ENCODE measurements at places on chromosomes 13 and 19. TPM values are rescaled to one million over a fixed set of nuclear protein-coding genes. Genes with fewer than 3 reads are reported as not detected.

DNA sequence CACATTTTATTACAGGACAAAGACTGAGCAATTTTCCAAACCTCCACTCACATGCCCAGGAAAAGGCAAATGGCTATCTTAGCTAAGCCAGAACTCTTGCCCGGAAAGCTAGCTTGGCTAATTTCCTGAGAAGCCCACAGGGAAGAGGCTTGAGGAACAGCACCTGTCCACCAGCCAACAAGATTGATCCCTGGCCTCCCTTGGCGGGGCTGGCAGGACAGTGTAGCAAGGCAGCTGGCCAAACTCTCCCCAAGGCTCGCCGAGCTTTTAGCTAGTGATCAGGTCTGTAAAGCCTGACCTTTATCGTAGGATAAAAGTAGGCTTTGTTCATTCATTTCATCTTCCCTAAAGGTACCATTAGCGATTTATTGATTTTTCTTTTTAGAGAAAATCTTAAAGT is 101.4 kb downstream of the UQCRFS1 start:
- DNase-seq, result no peak

Gene VMAC
- total RNA-seq, result 3.1 TPM

DNA sequence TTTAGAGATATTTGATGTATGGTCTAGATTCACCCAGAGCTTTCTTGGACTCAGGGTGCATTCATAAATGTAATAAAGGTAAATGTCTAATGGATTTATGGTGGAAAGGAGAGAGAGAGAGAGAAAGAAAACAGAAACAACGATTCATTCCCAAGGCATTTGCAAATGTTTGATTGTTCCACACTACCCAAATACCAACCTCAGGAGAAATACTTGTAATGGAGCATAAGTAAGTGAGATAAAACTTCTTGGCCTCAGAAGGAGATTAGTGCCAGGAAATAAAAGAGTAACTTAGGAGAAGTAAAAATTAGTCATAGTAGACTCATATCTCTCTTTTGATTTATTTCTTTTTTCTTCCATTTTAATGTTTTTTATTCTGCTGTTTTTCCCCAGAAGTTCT is 40.6 kb upstream of the DGKH start:
- no peak for DNase-seq

- no peak for DNase-seq
Observed at GRCh38 chr13:46908501-46908900, 11.6 kb upstream of the HTR2A start.

- no peak for DNase-seq
Observed at GRCh38 chr19:37217480-37217774, 587 bp upstream of the ZNF383 start.

Gene LRFN3
- 10.8 TPM for total RNA-seq

DNA sequence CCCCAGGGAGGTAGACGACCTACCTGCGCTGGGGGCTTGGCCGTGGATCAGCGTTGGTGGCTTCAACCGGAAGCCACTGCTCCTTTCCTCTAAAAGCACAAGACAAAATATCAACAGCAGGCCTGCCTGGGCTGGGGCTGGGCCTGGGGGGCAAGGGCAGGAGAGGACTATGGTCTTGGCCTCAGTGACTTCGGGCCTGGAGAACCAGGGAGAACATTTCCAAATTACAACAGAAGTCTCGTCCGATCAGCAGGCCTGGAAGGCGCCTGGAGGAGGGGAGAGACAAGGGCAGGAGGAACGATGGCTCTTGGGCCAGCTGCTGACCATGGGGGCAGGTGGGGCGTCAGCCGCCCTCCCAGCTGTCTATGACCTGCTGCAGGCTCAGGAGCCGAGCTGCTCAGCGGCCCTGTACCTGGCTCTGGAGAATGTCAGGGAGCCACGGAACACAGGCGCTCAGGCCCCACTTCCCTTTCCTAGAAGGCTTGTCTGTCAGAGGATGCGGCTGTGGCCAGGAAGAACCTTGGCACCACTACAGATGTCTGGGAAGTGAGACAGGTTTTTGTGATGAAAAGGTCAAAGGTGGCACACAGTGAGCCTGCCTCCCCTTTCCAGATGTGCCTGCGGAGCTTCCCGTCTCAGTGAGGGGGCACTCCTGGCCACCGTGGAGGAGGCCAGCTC is 19.5 kb downstream of the CAPS start:
- no peak for DNase-seq

- no peak for DNase-seq
Observed at GRCh38 chr13:100306434-100306999, 217.6 kb downstream of the PCCA start.

GRCh38 chr13:38415233-38415632 is 65.6 kb downstream of the UFM1 start:
- DNase-seq, result no peak

- no peak for DNase-seq
Observed at GRCh38 chr13:59754411-59754810, 409.3 kb downstream of the DIAPH3 start.

Gene DIRAS1
- total RNA-seq, result 0.28 TPM

GRCh38 chr13:76826527-76826926 is 59.7 kb downstream of the KCTD12 start:
- DNase-seq, result no peak

DNA sequence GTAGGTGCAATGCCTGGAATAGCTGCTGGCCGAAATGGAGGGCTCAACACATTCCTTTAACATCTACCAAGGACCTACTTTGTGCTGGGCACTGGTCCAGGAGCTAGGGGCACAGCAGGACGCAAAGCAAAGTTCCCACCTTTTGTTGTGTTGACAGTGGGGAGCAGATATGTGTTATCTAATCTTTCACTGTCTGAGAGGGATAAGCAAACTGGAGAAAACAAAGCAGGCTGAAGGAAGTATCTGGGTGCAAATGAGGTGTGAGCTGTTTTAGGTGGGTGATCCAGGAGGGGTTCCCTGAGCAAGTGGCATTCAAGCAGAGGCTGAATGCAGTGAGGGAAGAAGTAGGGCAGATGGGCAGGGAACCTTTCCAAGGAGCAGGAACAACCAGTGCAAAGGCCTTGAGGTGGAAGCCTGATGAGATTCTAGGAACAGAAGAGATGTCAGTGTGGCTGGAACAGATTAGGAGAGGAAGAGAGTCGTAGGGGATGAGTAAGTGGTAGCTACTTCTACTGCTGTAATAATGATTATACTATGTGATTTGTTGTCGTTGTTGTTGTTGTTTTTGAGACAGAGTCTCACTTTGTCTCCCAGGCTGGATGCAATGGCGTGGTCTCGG is 2.2 kb upstream of the PLAUR start:
- DNase-seq, result no peak

GRCh38 chr13:101880581-101880980 is 428.1 kb downstream of the ITGBL1 start:
- DNase-seq, result no peak

DNA sequence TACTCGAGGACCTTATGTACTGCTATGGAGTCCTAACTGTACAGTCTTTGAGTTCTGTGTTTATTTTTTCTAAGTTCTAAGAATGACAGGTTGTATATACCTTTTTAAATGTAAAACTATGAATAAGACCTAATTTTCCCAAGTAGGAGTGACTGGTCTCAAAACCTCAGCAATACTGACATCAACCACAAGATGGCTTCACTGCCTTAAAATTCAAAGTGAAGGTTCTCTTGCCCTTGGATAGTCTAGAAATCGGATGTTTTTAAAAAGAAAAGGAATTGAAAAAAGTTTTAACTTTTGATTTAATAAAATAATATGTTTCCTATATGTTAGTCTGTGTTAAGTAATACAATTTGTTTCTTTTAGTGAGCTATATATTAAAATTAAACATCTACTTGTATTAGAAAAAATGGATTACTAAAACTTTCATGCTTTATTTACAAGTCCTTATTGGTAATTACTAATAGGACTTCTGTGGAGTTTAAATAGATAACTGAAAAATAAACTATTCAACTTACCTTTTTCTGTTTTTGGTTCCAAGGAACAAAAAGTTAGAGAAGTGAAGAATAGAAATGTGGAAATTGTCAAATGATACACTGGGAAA is 52.0 kb downstream of the TDRD3 start:
- DNase-seq, result no peak

- DNase-seq, result no peak
Observed at GRCh38 chr13:30128591-30128990, 178.8 kb downstream of the KATNAL1 start.

DNA sequence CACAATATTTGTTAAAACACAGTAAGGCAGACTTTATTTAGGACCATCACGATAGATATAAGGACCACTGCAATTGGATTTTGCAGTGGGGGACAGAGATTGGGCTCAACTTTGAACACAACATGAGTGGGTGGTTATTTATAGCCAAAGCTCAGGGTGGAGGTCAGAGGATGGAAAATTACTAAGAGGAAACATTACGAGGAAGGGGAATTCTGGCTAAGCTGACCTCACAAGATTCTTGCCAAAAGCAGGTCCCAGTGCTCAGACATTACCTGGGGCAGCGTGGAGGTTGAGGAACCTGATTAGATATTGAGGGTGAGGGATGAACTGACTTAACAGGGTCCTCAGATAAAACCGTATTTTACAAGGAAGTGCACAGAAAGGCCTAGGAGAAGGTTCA is 88.9 kb upstream of the NBEA start:
- DNase-seq, result no peak

- peak; percentile 24 for DNase-seq
Observed at GRCh38 chr19:42140125-42140754, 8.0 kb upstream of the POU2F2 start.

DNA sequence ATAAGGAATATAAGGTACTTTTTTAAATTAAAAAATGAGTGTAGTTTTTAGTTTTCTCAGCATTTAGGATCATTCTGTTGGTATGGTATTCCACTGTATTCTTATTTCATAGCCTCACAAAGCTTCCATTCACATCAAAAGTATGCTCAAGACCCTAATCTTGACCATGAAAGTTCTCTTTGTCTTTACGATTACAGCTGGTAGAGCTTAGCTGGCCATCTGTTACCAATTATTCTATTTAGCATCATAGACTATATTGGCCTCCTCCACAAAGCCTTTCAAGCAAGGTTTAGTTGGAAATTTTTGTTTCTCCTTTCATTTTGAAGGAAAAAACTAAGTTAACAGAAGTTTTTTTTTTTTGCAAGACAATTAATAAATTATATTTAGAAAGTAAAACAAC is 245.1 kb downstream of the KCTD12 start:
- DNase-seq, result no peak

Gene GARIN5A
- total RNA-seq, result 0.82 TPM

- no peak for DNase-seq
Observed at GRCh38 chr19:41420101-41420880, 6.9 kb downstream of the B3GNT8 start.

Gene ZNF493
- 11.1 TPM for total RNA-seq

GRCh38 chr19:1104311-1105007 is 665 bp downstream of the GPX4 start:
- DNase-seq, result peak; percentile 64

DNA sequence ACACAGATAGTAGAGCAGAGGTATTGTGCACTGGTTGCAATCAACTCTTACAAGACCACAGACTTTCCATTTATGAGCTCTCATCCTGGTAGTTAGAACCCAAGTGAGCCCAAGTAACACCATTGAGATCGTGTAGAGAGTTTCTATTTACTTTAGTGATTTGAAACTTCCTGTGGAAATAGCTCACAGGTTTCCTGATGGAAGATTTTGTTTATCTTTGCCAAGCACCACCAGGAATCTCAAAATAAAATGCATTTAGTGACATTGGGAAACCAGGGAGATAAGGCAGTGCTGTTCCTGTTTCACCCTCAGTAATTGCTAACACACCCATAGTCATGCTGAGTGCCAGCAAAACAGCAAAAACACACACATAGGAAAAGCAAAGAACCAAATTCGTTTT is 102.5 kb downstream of the FLT1 start:
- no peak for DNase-seq

DNA sequence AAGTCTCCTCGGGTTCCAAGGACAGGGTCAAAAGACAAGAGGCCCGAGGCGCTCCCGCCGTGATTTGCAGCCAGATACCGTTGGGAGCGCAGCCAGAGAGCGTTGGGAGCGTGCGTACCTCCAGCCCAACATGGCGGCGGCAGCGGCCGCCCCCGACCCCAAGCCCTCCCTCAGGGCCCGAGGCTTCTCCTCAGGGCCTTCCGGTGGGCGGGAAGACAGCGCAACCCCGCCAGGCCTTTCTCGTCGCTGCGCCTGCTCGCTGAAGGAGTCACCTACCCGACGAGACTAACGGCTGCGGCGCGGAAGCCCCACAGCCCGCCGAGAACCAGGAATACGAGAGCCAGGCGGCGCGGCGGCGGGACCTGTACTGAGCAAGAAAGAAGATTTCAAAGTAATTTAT is 3.2 kb upstream of the ZNF850 start:
- DNase-seq, result no peak

Gene NCAN
- 0.23 TPM for total RNA-seq

GRCh38 chr13:110125157-110125556 is 181.8 kb downstream of the COL4A1 start:
- DNase-seq, result no peak

DNA sequence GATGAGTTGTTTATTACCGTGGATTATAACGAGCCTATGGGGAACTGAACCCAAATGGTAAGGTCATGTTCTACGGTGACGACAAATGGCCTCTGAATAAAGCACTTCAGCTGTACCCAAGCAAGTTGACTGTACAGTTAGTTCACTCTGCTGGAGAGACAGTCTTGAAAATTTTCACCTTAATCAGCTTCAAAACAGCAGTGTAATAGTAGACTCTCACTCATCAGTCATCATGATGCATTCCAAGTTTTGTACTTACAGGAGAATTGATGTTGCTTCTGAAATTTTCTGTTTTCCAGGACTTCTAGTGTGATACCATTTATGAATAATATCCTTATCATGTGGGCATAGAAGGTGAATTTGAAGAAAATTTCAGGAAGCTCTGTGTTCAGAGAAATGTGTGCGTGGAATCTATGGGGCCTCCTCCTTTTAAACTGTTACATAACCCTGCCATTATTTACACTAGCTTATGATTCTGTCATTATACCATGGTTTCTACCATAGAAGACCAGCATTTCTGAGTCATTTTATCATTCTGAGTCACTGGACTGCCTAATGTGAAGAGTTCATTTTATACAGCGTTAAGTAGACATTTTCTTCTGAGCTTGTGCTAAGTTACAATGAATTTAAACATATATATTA is 96.9 kb downstream of the WDFY2 start:
- DNase-seq, result no peak
